Left lobe of liver (tissue), 2 donors: ENCODE measurements at places on chromosomes 1 and 21.

- DNase-seq, result no peak
Observed at GRCh38 chr1:30273456-30273855, 449.9 kb downstream of the MATN1 start.

DNA sequence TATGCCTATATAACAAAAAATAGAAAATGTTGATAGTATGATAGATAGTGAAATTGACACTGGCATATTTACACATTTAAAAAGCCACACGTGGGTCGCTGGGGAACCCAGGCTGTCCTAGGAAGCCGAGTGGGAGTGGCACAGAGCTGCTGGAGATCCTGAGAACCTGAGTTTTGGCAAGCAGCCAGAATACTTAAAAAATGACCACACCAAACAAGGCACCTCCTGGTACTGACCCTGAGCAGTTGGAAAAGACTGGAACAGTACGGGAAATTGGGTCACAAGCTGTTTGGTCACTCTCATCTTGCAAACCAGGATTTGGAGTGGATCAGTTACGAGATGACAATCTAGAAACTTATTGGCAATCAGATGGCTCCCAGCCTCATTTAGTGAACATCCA is 111.5 kb downstream of the ZFYVE9 start:
- DNase-seq, result no peak

GRCh38 chr1:52554756-52555155 is 1.9 kb upstream of the TUT4 start:
- DNase-seq, result no peak

DNA sequence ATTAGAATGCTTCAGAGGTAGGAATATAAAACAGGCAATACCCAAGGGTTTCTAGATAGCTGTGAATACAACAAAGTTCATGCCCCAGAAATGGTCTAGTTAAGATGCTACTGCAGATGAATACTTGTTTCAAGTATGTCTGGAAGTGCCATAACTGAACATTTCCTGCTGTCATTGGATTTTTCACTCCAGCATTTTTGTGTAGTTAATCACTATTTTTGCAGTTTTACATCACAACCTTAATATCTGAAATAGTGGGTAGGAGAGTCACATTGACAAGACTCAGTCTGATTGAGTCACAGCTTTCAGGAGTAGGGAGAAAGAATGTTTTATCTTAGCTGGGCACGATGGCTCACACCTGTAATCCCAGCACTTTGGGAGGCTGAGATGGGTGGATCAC is 126.4 kb upstream of the C1orf21 start:
- no peak for DNase-seq

DNA sequence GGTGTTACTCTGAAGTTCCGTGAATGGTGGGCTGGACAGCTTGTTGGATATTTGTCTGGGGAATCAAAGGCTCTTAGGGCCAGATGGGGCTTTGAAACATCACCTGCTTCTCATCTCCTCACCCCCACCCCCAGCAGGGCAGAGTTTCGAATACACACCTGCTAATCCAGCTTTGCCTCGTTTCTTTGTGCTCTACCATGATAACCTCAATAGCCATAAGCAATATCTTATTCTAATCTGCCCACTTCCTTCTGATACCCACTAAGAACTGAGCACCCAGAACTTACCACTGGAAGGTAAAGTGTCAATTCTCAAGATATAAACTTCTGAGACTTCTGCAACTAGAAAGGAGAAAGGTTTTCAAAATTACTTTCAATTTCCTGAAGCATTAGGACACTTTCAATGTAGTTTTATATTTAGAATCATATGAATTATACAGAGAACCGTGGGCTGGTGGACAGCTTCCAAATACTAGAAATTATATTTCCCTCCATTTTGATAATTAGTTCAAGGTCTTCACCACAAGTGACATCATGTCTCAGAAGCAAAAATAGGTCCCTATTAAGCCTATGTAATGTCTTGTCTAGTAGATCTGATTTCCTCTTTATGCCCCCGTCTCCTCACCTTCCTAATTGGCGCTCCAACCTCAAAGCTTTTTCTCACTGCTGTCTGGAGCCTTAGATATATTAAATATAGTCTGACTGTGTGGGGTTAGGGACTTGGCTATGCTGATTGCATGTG is 64.4 kb upstream of the NEK2 start:
- no peak for DNase-seq

GRCh38 chr1:70247122-70247521 is 25.9 kb downstream of the SRSF11 start:
- DNase-seq, result no peak

GRCh38 chr1:100006688-100007087 is 36.9 kb downstream of the SLC35A3 start:
- DNase-seq, result no peak

DNA sequence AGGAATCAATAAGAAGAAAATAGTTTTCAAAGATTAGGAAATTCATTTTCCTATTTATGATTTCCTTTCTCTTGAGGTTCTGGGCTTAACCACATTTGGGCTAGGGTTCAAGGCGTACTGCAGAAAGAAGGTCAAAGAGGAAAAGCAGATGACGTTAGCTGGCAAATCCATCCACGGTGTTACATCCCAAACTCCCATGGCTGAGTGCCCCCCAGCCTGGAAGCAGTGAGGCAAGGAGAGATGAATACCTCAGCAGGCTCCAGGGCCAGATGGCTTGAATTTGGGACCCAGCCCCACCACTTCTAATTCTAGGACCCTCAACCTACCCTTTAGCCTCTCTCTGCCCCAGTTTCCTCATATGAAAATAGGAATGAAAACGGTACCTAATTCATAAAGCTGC is 17.7 kb downstream of the SUSD4 start:
- DNase-seq, result no peak

DNA sequence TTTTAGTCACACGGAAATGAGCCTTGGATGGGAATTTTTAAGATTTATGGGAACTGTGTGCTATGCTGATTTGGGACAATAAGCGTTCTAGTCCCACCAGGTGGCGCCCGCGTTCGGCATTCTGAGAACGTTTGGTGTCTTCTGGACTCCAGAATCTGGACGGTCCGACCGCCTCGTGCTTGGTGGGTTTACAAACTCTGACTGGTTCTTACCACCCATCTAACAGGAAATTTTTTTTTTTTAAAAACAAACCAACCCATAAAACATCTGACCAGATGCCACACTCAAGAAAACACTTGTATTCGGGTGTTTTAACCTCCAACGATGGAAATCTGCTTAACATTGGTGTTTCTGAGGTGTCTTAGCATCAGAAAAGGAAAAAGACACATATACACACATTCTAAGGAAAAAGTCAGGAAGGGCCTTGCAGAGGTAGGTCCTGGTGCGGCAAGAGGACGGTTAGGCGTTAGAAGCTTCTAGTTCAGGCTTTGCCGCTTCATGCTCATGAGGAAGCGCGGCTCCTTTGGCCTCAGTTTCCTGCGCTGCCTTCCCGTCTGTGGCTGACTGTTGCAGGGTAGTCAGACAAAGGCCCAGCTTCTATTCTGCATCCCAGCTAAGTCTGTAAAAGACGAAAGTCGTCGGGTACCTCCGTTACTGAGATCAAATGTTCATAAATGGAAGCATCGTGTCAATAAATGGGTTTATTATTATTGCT is 814 bp upstream of the DYRK3 start:
- peak; percentile 89 for DNase-seq

DNA sequence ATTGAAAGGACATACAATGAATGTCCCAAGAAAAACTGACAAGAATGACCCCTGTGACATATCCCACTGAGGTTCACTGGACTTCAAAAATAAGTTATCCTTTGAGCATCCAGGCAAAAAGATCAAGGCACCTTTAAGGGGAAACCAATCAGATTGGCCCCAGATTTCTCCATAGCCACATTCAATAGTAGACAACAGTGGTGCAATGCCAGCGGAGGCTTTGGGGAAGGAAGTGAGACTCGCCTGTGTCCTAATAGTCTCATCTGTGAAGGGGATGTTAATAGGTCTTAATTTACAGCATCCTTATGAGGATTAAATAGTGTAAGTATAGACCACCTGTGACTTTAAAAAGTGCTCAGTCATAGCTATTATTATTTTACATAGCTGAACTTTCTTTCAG is 21.5 kb downstream of the RPL5 start:
- no peak for DNase-seq

- DNase-seq, result no peak
Observed at GRCh38 chr1:85850238-85850637, 142.0 kb upstream of the ZNHIT6 start.

DNA sequence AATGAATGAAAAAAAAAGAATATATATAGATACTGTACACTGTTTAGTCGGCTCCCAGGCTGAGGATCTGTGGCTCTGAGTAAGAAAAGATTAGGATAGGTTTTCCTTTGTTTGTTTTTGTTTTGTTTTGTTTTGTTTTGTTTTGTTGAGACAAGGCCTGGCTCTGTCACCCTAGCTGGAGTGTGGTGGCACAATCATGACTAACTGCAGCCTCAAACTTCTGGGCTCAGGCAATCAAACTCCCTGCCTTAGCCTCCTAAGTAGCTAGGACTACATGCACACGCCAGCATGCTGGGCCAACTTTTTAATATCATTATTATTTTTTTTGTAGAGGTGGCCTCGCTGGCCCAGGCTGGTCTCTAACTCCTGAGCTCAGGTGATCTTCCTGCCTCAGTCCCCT is 87.9 kb upstream of the PTBP2 start:
- DNase-seq, result no peak

GRCh38 chr1:180786624-180787023 is 126.1 kb upstream of the KIAA1614 start:
- no peak for DNase-seq

- no peak for DNase-seq
Observed at GRCh38 chr1:204437796-204438570, 26.4 kb upstream of the PPP1R15B start.

GRCh38 chr1:49213301-49213700 is 436.6 kb upstream of the BEND5 start:
- DNase-seq, result no peak

DNA sequence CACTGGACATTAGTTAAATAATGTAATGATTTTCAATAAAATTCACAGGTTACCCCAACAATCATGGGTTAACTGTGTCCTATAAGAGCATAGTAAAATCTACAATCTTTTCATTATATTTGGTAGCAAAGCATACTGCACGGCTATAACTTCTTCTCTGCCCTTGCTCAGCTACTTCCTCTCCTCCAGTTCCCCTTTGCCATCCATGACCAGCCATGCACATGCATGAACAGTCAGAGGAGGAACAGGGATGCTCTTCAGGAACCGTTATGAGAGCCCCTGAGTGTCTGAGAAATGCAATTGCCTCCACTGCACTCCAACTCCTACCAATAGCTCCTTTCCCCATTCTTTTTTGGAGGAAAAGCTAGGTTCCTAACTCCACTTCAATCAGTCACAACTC is 646.7 kb downstream of the LTN1 start:
- no peak for DNase-seq

- no peak for DNase-seq
Observed at GRCh38 chr1:234920136-234920842, 208.3 kb downstream of the TOMM20 start.

GRCh38 chr1:100438375-100438774 is 86.1 kb downstream of the CDC14A start:
- no peak for DNase-seq

DNA sequence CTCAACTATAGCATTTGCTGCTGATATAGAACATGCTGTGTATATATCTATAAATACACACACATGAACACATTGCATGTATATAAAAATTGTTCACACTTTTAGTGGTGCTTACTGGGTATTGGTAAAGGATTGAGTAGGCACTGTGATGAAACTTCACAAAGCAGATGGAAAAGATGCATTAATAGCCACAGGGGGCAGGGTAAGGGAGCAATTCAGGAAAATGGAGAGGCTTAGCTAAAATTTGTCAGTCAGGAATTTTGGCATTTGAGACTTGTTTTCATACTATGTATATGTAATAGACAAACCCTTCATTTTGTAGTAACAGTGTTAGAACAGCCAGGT is 633 bp upstream of the PPFIA4 start:
- no peak for DNase-seq

GRCh38 chr1:99571092-99571734 is 74.7 kb upstream of the PALMD start:
- no peak for DNase-seq

GRCh38 chr1:207850621-207851407 is 60.1 kb downstream of the CD34 start:
- DNase-seq, result no peak

DNA sequence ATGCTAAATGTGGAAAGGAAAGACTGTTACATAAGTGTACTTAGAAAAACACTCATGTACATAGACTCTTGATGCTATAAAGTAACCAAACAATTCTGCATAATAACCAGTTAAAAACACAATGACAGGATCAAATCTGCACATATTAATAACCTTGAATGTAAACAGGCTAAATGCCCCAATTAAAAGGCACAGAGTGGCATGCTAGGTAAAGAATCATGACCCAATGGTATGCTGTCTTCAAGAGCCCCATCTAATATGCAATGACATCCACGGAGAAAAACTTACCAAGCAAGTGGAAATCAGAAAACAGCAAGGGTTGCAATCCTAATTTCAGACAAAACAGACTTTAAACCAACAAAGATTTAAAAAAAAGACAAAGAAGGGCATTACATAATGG is 644.8 kb upstream of the PKN2 start:
- no peak for DNase-seq

DNA sequence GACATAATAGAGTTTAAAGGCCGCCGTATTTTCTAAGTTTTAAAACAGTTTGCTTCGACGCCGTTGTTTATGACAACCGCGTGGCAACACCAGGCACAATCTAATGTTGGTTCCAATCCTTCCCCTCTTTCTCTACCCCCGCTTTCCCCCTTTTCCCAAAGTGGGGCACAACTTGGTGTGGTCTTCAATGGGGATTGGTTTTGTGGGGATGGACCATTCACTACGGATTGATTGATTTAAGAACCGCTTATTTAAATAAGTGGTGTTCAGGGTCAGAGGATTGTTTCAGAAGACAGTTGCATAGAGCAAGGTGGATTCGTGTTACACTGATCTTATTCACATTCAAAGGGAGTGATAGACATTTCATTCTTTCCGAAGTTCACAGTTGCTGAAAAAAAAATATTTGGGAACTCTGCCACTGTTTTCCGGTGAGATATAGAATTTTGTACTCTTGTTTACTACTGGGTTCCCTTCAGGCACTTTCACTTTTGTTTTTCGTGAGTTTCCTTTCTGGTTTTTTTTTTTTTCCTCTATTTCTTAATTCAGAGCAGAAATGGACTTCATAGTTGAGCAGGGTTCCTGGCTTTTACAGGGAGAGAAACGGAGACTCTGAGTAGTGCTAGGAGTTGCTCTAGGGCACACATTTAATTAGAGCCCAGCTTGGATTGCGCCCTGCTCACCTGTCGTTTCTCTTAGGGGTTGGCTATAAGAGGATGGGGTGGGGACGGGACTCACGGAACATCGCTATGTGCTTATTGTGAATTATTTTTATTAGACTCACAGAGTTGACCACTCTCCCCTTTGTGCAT is 79.6 kb upstream of the AK4 start:
- no peak for DNase-seq

- DNase-seq, result no peak
Observed at GRCh38 chr21:42010507-42011495, 641 bp upstream of the ZBTB21 start.

GRCh38 chr1:223706077-223706973 is 6.0 kb upstream of the CAPN2 start:
- no peak for DNase-seq

DNA sequence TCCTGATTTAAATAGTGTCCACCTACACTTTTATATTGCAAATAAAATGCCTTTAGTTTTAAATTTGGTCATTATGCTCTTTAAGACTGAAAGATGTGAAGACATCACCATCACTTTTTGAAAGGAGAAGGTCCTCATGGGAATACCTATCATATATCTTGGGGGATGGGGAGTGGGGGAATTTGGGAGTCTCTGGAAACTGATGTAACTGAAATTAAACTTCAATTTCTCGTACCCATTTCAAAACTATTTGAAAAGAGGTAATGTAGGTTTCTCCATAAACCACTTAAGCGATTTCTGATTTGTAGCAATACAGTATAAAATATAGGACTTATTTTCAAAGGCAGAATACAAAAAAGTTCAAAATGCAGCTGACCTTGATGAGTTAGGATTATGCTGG is 924 bp downstream of the EXTL2 start:
- no peak for DNase-seq
